Activated naive CD8-positive, alpha-beta T cell treated with anti-CD3 and anti-CD28 coated beads for 36 hours (primary cell): ENCODE measurements at places on chromosomes 3 and 15. TPM values are rescaled to one million over a fixed set of nuclear protein-coding genes. Genes with fewer than 3 reads are reported as not detected.

GRCh38 chr3:9623148-9623547 is 26.2 kb upstream of the MTMR14 start:
- peaks cover 1% of the 10 kb centered on the region for H3K36me3 ChIP-seq
- H3K4me1 ChIP-seq = no peaks in the 10 kb centered on the region
- H3K4me3 ChIP-seq = no peak overlapping the region
- DNase-seq = no peak

DNA sequence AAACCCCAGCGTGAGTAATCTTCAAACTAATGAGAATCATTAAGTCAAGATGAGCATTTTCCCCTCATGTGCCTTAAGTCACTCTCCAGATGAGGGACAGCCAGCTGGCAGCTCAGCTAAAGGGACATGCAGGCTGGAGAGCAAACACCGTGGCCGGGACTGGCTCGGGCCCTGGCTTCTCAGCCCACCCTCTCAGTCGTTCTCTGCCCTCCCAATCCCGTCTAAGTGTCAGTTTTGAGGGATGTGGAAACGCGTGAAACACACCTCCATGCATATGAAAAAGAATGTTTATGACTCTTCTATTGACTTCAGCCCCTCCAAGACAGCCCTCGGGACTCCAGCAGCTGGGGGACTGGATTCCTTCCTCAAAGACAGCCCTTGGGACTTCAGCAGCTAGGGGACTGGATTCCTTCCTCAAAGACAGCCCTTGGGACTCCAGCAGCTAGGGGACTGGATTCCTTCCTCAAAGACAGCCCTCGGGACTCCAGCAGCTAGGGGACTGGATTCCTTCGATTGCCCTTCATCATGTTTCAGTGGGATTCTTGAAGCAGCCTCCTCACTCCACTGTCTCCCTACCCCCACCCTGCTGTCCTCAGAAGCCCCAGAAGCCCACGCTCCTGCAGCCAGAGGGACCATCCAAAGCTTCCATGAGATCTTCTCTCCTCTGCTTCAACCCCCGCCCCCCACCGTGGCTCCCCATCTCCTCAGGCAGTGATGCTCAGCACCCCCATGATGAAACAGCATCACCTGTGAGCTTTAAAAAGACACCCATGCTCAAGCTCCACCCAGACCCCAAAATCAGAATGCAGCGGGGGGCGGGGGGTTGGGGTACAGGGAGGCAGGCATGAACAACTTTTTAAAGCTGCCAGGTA is 228.9 kb downstream of the XXYLT1 start:
- no peaks in the 10 kb centered on the region for H3K27me3 ChIP-seq
- no peaks in the 10 kb centered on the region for H3K36me3 ChIP-seq
- H3K4me1 ChIP-seq = peaks cover 1% of the 10 kb centered on the region
- no peak for DNase-seq
- no peak overlapping the region for H3K4me3 ChIP-seq

Gene GOLGA8S
- total RNA-seq = not detected

GRCh38 chr15:99492716-99493115 is 73.1 kb upstream of the MEF2A start:
- H3K27ac ChIP-seq = no peak overlapping the region
- peaks cover 9% of the 10 kb centered on the region for H3K4me1 ChIP-seq
- no peak for DNase-seq
- H3K36me3 ChIP-seq = peaks cover 4% of the 10 kb centered on the region

Gene MOBP
- total RNA-seq = not detected

DNA sequence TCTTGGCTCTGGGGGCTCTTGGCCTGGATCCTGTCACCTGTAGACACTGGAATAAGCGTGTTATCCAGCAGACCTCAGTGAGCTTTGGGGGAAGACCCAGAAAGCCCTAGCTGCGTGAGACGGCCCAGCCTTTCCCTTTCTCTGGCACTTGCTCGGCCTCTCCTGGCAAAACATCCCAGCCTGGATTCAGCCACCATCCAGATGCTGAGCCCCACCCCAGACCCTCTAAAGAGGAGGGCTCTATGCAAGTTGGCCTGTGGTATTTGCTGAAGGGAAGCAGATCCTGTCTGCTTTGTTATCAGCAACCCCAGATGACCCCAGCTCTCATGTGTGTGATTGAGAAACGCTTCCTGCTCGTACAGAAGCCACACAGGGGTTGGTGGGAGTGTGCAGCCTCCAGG is 267.2 kb downstream of the FAM43A start:
- no peaks in the 10 kb centered on the region for H3K36me3 ChIP-seq
- H3K27me3 ChIP-seq = no peaks in the 10 kb centered on the region
- no peak for DNase-seq
- no peak overlapping the region for H3K4me3 ChIP-seq
- no peaks in the 10 kb centered on the region for H3K4me1 ChIP-seq
- no peak overlapping the region for H3K27ac ChIP-seq

GRCh38 chr3:33575311-33575710 is 135.1 kb upstream of the UBP1 start:
- peaks cover 26% of the 10 kb centered on the region for H3K36me3 ChIP-seq
- no peak overlapping the region for H3K4me3 ChIP-seq
- H3K4me1 ChIP-seq = no peaks in the 10 kb centered on the region
- no peak for DNase-seq

DNA sequence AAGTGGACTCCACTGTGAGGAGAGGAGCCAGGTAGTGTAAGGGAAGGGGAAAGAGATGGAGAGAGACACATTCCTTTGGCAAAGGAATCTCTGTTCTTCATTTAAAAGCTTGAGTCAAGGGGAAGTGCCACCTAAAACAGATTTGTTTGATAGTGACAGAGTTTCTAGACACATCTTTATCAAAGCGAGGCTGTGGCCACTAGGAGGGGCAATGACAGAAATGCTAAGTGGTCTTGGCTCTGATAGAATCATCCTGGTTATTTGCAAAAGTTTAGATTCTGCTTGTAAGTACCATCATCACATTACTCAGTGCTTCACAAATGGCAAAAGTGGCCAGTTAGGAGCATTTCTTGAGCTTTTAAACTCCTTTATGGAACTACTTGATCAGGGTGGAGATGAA is 261.4 kb downstream of the CNTN3 start:
- no peak overlapping the region for H3K4me3 ChIP-seq
- H3K36me3 ChIP-seq = no peaks in the 10 kb centered on the region
- H3K27ac ChIP-seq = no peak overlapping the region
- H3K27me3 ChIP-seq = no peaks in the 10 kb centered on the region
- DNase-seq = no peak

DNA sequence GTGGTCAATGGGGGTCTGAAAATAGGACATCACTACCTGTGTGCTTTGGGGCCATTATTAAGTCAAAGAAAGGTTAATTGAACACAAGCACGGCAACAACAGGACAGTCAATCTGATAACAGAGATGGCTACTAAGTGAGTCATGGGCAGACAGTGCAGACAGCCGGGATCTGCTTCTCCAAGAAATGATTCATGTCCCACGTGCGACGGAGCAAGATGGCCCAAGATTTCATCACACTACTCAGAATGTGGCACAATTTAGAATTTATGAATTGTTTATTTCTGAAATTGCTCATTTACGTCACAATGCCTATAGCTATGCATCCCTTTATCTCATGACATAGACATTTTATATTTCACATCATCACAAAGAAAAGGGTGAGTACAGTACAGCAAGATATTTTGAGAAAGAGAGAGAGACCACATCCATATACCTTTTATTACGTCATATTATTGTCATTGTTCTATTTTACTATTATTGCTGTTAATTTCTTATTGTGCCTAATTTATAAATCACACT is 770.6 kb upstream of the NR2F2 start:
- peaks cover 49% of the 10 kb centered on the region for H3K27me3 ChIP-seq
- no peaks in the 10 kb centered on the region for H3K36me3 ChIP-seq
- no peak overlapping the region for H3K4me3 ChIP-seq
- H3K27ac ChIP-seq = no peak overlapping the region
- DNase-seq = no peak

Gene SI
- not detected for total RNA-seq

Gene CYP8B1
- not detected for total RNA-seq

DNA sequence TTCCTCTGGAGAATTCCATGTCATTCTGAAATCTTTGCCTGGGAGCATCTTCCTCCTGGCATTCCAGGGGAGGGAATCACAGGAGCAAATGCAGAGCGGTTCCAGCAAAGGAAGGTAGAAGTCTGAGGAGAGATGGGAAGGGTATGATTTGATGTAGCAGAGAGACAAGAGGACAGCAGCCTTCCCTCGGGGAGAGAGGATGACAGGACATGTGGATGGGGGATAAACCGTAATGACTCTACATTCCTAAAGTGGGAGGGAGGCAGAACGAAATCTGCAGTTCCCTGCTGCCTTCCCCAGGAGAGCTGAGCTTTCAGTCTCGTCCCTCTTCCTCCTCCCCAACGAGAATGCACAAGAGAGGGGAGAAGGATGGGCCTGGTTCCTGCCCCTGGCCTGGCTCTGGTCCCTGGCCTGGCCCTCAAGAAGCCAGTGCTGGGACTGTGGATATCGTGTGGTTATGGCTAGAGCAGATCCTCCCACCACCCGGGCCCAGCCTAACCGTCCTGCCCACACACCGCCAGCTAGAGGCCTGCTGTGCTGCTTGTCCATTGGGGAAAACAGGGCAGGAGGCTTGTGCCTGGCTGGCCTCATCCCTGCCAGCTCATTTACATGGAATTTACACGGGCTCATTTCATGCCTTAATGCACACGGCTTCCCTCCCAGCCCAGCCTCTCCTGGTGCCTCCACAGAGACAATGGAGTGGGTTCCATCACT is 26.6 kb downstream of the SEMA7A start:
- no peak for DNase-seq
- peaks cover 17% of the 10 kb centered on the region for H3K36me3 ChIP-seq
- peaks cover 37% of the 10 kb centered on the region for H3K4me1 ChIP-seq
- H3K27me3 ChIP-seq = no peaks in the 10 kb centered on the region
- H3K4me3 ChIP-seq = no peak overlapping the region

DNA sequence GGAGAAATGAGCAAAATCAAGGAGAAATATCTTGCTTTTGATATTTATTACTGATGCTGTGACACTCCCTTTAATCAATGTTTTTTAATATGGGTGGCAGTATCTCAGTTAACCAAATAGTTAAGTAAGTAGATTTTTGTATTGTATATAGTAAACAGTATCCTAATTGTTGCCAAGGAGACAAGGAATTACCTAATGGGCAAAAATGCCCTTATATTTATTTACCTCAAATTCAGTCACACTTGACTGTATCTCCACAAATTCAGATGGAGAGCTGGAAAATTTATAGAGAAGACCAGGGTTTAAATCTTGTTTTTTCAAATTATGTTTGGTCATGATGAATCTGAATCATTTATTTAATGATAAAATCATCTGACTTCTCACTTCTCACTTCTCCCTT is 3.6 kb upstream of the CHD2 start:
- H3K4me1 ChIP-seq = peaks cover 60% of the 10 kb centered on the region
- H3K27ac ChIP-seq = peak overlapping the region; percentile 71
- DNase-seq = no peak
- peaks cover 80% of the 10 kb centered on the region for H3K36me3 ChIP-seq
